Activated naive CD4-positive, alpha-beta T cell treated with anti-CD3 and anti-CD28 coated beads, Interleukin-2, amount 50 U/mL, for 72 hours (primary cell): ENCODE measurements at places on chromosomes 1 and 21. TPM values are rescaled to one million over a fixed set of nuclear protein-coding genes. Genes with fewer than 3 reads are reported as not detected.
A peak's percentile ranks its signal among the peaks of the same experiment; 100 is the strongest.

PPM1J gene
- total RNA-seq = 1.8 TPM

LAX1 gene
- 20.4 TPM for total RNA-seq

RGS4 gene
- total RNA-seq = not detected

LCE1F gene
- not detected for total RNA-seq

TMEM82 gene
- not detected for total RNA-seq

DNA sequence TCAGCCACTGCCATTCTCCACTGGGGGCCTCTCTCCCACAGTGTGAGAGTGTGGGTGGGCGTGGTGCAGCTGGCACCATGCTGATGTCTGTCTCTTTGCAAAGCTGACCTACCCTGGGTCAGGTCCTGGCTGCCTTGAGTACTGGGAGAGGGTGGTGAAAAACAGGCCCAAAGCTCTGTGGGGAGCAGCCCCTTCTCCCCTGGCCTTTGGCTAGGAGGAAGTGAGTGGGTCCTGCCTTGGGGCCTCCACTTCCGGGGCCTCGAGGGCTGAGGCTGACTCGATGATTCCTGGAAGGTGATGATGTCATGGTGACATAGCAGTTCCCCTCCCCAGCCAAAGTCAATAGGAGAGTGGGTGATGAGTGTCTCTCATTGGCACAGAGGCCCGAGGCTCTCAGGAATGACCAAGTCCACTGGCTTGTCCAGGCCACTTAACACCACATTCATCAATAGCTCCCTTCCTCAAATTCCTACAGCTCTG, 53.0 kb downstream of the IER5 start:
- DNase-seq = peak; percentile 50

GRCh38 chr1:18727956-18728355, 97.3 kb downstream of the PAX7 start:
- no peak for DNase-seq

- DNase-seq = no peak
Observed at GRCh38 chr21:14452031-14452726, 69.2 kb upstream of the HSPA13 start.

DNA sequence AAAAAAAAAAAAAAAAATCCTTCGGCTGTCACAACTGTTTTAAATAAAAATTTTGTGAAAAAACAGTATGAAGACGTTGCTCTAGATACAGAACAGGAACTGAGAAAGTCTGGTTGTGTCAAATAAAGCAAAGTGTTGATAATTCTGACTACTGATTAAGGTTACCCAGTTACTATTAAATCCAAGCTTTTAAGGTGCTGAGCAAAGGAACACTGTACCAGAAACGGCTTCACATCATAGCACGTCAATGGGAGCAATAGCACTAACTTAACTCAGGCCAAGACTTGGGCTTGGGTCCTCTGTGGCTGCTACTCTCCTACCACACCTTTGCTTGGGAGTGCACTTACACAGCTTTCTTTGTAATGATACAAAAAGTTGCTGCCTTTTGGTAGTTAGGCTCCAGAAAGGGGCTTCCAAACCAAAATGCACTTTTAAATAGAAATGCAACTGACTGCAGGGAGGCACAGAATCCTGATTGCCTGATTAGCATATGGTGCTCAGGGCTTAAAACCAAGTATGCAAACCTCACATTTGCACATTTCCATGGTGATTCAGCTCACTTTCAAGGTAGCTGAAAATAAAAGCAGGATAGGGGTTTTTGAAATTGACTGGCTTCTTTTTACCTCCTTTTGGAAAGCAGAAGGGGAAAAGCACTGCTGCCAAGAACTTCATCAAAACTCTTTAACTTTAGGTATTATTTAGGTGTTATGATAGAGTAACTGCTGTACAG, 6.3 kb downstream of the MCL1 start:
- DNase-seq = no peak

- DNase-seq = no peak
Observed at GRCh38 chr1:92363401-92363800, 64.5 kb downstream of the RPAP2 start.

DNA sequence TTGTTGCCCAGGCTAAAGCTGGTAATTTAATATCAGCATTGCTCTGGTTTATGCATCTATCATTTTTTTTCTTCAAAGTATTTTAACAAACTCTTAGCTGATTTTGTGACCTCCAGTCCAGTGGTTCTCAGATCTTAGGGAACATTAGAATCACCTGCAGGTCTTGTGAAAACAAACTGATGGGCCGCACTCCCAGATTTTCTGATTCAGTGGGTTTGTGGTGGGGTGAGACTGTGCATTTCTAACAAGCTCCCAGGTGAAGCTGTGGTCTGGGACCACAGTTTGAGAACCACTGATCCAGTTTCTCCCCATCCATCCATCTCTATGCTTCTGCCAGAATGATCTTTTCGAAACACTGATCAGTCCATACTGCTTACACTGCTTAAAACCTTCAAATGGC, 305.7 kb upstream of the USP24 start:
- no peak for DNase-seq

GRCh38 chr1:226649780-226650179, 89.3 kb downstream of the ITPKB start:
- DNase-seq = no peak

DNA sequence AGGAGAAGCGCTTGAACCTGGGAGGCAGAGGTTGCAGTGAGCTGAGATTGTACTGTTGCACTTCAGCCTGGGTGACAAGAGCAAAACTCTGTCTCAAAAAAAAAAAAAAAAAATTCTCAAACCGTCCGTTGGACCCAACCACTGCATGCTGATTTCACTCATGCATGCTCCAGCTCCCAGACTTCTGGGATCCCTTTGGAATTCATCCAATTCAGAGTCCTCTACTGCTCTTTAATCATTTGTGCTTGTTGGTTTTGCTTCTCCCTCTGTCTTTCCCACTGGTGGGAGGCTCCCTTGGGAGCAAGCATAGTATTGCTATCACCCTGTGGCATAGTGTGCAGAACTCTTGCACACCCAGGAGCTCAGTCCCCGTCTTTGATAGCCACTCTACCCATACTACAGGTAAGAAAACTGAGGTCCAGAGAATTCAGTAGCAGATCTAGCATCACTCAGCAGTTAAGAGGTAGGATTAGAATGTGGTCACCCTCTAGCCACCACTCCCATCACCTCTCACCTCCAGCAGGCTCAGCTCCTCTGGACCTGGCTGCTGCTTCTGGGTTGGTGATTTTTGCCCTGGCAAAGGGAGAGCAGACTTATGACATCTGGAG, 3.1 kb upstream of the LMNA start:
- DNase-seq = no peak

DNA sequence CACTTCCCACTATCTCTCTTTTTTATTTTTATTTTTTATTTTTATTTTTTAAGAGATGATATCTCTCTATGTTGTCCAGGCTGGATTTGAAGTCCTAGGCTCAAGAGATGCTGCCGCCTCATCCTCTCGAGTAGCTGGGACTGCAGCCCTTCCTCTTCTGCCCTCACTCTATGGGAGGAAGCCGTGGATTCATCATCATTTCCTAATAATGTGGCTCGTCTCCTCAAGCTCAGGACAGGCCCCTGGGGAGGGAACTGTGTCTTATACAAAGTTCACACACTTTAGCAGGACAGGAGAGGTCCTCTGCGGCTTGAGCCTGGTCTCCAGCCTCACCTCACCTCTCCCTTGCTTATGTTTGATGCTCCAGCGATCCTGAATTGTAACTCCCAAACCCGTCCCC, 16.5 kb upstream of the IFFO2 start:
- no peak for DNase-seq

DNA sequence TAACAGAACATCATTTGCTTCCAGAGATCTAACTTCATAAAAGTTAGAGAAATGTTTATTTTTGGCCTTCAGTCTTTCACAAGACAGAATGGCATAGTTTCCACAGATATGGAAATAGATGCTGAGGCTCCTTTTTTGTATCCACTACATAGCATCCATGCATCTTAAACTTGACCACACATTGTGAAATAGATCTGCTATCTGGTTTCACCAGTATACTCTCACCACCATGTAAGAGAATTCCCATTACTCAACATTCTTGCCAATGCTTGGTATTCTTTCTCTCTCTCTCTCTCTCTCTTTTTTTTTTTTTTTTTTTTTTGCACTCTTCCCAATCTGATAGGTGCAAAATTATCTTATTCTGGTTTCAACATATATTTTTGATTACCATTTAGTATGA, 52.1 kb upstream of the PRMT6 start:
- no peak for DNase-seq

GRCh38 chr1:93577536-93578432, 103.9 kb downstream of the BCAR3 start:
- no peak for DNase-seq

DNA sequence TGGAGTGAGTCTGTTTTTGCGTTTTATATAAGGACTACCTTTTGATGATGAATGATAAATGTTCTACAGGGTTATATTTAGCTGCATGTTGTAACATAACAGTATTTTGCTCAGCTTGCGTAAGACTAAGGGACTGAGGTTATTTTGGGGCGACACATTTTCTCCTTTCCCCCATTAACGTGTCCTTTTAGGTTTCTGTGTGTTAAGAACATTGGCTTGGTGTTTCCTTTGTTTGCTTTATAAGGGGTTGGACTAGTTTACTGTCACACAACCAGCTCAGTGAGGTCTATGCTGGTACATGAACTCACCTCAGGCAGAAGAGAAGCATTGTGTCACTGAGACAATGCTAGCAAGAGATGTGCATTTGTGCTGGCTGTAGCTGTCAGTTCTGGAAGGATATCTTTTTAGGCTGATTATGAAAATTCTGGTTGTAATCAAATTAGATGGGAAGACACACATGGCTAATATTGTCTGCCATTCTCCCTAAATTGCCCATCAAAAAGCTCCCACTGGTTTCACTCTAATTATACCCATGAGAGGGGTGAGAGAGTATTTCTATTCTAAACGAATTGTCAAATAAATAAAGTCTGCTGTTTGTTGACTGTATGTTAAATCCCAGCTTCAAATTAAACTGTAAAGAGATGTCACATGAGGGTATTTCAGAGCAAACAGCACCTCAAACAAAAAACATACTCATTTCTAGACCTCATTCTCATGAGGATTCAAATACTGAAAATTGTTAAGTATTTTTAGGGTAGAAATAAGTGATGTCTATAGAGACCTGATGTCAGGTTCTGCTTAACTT, 62.6 kb downstream of the CDC14A start:
- no peak for DNase-seq

DNA sequence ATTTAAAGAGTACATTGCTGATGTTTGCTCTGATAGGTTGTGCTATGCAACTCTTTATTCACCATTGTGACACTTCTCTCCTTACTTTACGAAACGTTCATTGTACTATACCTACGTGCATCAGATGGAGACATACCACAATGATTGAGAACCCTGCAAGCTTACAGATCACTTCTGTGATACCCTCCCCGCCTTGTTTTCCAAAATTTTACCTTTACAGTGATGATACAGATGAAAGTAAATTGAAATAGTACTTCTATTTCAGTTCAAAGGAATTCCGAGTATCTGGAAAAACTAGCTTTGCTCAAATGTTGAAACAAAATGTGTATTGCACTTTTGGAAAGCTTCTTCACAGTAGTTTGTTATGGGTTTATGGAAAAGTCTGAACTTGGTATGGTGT, 3.3 kb downstream of the OR14K1 start:
- no peak for DNase-seq

DNA sequence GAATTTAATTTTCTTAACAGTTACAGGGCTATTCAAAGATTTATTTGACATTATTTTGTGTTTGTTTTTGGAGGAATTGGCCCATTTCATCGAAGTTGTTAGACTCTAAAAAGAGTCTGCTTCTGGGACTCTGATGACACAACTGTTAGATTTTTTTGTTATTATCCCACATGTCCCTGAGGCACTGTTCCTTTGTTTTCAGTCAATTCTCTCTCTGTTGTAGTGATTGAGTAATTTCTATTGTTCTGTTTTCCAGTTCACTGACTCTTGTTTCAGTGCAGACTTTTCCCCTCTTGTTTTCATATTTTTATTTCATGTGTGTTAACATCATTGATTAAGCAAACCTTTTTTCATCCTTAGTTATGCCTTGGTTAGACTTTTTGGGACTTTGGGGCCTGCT, 325.0 kb downstream of the ZNF326 start:
- no peak for DNase-seq

DNA sequence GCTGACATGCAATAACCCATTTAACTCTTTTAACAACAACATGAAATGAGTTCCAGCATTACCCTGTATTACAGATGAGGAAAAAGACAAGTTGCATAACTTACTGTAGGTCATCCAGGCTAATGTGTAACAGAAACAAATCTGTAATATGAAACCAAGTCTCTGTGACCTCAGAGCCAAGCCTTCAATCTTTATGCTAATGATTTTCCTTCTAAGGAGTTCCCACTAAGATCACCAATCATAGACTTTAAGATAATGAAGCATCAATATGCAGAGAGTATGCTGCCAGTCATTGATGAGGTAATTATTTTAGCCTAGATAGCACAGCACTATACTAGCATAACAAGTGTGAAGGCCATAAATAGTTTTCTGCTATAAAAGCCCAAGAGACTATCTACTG, 35.6 kb upstream of the RNPC3 start:
- DNase-seq = no peak
